ENCODE measurements at places on chromosomes 13 and 19.

DNA sequence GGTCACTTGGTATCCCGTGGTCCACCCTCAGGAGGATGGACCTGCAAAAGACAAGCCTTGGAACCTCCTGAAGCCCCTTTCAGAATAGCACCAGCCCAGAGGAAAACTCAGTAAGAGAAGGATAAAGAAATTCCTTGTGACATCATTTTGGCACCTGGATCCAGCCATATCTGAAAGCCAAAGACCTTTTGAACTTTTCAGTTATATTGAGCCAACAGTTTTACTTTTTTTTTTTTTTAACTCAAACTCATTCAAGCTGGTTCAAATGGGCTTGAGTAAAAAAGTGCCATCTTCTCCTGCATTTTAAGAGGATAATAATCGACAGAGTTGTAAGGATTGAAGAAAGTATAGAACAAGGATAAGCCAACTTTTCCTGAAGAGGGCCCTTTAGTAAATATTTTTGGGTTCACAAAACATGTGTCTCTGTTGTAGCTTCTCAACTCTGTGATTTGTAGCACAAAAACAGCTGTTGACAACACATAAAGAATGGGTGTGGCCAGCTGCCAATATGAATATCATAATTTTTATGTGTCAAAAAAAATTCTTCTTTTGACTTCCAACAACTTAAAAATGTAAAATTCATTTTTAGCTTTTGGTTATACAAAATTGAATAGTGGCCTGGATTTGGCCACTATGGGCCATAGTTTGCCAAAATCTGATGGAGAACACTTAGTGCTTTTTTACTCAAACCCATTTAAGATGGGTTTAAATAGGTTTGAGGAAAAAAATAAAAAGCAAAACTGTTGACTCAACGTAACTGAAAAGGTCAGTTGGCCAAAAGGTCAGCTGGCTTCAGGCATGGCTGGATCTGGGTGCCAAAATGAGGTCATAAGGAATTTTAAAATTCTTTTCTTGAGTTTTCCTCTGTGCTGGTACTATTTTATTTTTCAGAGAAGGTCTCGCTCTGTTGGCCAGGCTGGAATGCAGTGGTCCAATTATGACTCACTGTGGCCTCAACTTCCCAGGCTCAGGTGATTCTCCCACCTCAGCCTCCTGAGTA, 50.7 kb downstream of the ACSBG2 start:
- DNase-seq: no peak

DNA sequence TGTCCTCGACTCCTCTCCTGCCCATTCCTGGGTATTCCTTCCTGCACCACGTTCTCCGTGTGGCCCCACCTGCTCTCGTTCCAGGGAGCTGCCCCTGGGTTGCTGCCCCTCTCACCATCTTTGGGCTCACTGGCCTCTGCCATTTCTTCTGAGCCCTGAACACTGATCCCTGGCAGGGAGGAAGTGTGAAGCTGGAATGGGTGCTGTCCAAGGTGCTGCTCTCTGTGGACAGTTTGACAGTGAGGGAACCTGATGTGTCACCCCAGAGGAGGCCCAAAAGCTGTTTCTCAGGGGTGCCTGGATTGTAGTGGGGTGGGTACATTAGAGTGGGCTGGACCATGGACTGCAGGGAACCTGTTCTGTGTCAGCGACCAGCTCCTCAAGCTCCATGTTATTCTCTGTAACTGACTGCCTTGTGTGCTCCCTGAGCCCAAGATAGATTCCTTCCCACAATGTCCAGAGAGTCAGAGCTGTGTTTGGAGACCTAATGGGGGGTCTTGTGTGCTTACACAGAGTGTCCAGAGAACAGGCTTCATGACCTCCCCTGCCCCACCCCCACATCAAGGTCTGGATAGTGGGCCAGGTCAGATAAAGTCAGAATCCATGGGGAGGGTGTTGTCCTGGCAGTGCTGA, 7.2 kb upstream of the CEACAM8 start:
- DNase-seq: no peak

DNA sequence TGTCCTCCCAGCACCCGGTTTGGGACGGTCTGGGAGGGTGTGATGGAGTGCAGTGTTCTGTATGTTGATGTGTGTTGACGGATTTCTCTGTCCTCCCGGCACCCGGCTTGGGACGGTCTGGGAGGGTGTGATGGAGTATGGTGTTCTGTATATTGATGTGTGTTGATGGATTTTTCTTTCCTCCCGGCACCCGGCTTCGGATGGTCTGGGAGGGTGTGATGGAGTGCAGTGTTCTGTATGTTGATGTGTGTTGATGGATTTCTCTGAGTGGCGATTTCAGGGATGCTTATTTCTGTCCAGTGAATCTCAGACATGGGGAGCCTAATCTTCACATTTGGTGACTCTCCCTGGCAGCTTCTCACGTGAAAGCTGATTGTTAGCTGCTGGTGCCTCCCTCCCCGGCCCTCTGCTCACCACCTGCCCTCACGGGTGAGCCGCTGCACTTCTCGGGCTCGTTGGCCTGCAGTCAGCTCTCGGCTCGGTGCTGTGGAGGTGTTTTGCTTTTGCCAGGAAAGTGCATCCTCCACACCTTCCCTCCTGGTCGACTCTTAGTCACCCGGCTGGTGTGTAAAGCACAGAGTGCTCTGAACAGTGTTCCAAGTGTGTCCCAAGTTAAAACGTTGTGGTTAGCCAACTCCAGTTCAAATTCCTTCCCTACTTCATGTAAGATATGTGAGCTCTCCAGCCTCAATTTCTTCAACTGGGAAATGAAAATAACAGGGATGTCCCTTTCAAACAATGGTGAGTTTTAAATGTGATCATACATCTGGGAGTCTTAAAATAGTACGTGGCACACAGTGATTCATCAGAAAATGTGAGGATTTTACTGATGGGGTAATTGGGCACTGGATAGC, 54.6 kb downstream of the ATP11A start:
- DNase-seq: no peak

DNA sequence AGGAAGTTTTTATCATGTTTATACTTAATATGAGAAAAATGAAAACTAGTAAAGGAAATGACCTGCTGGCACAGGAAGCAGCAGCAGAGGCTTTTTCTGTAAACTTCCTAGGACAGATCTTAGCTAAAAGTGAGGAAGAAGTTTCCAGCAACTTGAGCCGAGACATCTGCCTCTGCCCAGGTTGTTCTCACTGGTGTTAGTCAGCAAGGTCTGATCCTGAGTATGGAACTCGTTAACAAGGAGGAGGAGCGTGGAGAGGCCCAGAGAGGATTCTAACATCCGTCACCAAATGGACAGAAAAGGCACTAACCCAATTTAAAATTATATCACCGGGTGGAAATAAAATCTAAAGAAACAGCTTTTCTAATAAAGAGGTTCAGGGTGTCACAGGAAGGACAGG, 43.6 kb downstream of the PHF11 start:
- DNase-seq: no peak

GRCh38 chr13:77740097-77740735, 42.7 kb downstream of the SLAIN1 start:
- no peak for DNase-seq

- DNase-seq: no peak
Observed at GRCh38 chr13:80309926-80310325, 31.0 kb downstream of the SPRY2 start.

DNA sequence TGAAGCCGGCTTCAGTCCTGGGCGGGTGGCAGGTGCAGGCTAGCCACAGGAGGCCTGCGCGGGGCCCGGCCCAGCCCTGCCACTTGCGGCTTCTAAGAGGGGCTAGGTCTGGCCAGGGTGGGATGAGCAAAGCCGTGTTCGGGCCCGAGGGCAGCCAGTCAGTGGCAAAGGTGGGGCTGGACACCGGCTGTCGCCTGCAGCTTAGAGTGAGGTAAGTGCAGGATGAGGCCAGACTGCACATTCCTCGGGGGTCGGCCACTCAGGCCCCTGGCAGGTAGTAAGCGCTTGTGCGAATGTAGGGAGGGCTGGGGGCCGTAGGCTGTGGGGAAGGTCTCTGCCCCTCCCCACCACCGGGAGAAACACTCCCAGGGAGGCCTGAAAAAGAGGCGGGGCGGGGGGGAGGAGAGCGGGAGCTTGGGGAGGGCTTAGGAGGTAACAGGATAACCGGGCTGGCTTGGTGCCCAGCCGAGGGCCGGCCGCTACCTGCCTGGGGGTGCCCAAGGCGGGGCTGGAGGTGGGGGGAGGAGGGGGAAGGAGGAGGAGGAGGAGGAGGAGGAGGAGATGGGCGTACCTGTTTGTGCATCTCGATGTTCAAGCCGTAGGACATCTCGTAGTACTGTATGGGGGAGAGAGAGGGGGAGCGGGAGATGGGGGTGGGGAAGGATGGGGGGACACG, 6.4 kb downstream of the TLE5 start:
- DNase-seq: no peak

GRCh38 chr13:41017159-41017558, 2.0 kb downstream of the ELF1 start:
- DNase-seq: no peak

DNA sequence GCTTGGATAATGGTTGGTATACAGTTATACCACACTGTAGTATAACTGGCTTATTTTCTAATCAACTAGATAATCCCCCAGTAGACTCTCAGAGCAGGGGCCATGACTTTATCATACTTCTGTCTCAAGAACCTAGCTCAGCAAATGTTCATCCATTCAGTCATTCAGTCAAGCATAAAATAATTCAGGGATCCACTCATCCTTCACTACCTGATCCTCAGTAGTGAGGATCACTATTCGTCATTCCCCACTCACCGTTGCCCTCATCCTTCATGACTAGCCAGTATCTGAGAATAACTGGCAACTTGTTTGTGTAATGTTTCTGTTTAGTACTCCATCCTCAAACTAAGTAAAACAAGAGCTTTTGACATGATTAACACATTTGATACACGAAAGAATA, 77.6 kb downstream of the TSC22D1 start:
- DNase-seq: no peak

GRCh38 chr13:112795277-112795676, 105.4 kb downstream of the ATP11A start:
- no peak for DNase-seq

DNA sequence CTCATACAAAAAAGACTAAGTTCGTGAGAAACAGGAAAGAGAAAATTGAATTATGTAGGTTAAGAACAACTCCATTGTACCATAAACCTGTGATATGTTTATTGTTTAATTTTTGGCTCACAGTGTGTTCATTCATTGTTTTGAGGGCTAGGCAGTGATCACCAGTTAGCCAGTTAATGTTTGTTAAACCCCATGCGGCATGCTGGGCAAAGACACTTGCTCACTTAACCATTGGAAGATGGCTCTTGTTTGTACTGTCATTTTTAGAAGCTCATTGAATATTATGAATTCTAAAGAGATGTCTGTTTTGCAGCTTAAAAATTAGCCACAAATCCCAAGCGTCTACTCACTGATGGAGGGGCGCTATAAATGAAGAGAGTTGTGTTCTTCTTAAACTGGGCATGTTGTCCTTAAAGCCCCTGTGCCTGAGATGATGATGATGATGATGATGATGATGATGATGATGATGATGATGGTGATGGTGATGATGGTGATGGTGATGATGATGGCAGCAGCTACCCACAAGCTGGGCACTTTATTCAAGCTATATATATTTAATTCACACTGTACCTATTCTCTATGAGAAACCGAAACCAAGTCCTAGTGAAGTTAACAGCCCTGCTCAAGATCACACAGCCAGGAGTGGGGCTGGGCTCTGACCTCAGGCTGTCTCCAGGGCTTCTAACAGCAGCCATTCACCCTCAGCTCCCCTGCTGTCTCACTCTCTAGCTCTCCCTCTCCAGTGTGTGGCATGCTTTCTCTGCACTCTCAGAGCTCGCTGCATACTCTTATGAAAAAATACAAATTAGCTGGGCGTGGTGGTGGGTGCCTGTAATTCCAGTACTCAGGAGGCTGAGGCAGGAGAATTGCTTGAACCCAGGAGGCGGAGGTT, 169.1 kb downstream of the SHISA2 start:
- DNase-seq: no peak

DNA sequence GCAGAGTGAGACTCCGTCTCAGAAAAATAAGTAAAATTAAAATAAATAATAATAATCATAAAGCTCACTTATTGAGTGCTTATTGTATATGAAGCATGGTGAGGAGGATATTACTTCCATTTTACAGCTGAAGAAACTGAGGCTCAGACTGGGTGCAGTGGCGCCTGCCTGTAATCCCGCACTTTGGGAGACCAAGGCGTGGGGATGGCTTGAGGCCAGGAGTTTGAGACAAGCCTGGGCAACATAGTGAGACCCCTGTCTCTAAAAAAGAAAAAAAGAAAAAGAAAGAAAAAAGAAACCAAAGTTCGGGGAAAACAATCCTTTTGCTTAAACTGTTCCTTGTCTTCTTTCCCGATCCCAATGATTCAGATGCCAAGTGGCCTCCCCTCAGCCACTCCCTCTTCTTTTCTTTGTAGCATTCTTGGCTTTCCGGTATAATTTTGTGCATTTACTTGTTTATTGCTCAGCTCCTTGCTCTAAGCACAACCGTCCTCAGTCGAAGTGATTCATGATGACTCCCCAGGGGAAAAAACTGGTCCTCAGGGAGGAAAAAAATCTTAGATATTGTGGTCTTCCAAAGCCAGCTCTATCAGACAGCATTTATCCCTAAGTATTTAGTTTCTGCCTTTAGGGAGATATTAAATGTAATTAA, 965 bp upstream of the EIF3G start:
- peak; percentile 55 for DNase-seq

- DNase-seq: no peak
Observed at GRCh38 chr13:51230477-51231105, 8.4 kb downstream of the FAM124A start.
